ENCODE measurements at places on chromosomes 13 and 19.

- peak; percentile 92 for DNase-seq
Measured at GRCh38 chr19:18464646-18465045, 26.7 kb upstream of the ISYNA1 start.

DNA sequence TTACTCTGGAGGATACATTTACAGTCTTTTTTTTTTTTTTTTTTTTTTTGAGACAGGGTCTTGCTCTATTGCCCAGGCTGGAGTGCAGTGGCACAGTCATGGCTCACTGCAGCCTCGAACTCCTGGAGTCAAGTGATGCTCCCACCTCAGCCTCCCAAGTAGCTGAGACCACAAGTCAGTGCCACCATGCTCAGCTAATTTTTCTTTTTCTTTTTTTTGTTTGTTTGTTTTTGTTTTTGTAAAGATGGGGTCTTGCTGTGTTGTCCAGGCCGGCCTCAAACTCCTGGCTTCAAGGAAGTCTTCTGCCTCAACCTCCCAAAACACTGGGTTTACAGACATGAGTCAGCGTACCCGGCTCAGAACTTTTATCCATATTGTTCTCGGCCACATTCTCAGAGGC is 64.5 kb downstream of the INSR start:
- DNase-seq: no peak

GRCh38 chr13:41259875-41260501 is 3.4 kb downstream of the MTRF1 start:
- DNase-seq: no peak

GRCh38 chr19:7010722-7011593 is 10.3 kb downstream of the MBD3L2B start:
- no peak for DNase-seq

DNA sequence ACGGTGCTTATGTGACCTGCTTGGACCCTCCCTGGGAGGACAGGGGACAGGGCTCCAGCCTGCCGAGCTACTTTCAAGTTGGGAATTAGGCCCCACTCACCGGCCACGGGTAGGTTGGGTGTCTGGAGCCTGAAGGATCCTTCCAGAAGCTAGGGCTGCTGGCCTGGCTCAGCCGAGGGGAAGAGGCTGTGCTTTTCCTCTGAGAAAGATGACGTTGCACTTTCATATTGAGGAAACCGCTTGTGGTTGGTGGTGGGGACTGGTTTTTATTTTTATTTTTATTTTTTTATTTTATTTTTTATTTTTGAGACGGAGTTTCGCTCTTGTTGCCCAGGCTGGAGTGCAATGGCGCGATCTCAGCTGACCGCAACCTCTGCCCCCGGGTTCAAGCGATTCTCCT is at the start of gene TMEM150B:
Gene TMEM150B, minus strand, starts transcription at position 170 of the 400 bp plus-strand sequence. CDS start 4,305 bp downstream, outside the sequence.
- DNase-seq: peak; percentile 2

DNA sequence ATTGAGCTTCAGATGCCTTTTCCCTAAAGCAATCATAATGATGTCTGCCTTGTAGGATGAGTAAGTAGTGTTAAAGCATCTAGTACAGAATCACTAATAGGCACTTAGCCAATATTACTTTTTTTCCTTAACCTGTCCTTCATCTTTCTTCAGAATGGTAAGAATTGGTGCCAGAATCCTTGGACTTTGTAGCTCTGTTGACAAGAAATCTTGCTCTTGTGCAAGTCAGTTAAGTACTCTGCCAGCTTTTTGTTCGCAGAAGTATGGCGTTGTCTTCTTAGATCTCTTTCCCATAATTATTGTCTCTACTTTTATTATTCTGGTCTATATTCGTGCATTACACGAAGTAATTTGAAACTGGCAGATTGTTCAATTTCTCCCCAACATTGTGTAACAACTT is 554.5 kb downstream of the PCDH9 start:
- no peak for DNase-seq

DNA sequence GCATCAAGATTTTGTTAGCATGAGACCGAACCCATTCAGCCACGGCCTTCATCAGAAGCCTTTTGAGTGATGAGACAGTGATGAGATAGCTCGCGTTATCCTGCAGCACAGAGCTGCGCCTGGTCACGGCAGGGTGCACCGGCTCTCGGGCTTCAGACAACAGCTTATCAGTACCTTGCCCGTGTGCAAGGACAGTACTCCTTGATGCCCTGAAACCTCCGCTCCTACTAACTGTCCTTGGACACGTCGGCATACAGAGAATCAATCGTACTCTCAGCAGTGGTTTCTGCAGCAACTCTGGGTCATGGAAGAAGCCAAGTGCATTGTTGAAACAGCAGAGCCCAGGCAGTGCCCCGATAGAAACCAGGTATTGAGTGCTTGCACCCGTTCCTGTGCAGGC is 40.7 kb downstream of the IRS2 start:
- DNase-seq: no peak

- DNase-seq: peak; percentile 69
Measured at GRCh38 chr19:44643605-44644401, at the start of gene PVR. Gene PVR (plus strand): TSS chr19:44643910. CDS start chr19:44644097, 187 bp downstream.

GRCh38 chr13:73599232-73600128 is 534.7 kb downstream of the KLF12 start:
- no peak for DNase-seq

DNA sequence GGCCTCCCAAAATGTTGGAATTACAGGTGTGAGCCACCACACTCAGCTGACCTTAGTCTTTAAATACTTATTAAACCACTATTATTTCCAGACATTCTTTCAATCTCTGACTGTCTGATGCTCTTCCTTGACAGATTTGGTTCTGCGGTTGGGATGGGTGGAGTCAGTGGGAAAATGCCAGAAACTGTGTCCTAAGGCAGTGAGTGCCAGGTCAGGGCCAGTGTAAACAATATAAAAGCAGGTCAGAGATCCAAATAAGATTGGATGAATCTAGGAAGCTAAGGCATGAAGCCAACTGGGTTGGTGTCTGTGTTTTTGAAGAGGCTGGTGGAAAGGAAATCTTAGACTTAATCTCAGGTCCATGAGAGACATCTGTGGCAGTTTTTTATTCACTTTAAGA is 74.7 kb downstream of the KLF5 start:
- no peak for DNase-seq

GRCh38 chr13:42992764-42993122 is 702 bp upstream of the EPSTI1 start:
- DNase-seq: no peak

- DNase-seq: no peak
Measured at GRCh38 chr19:6275170-6275744, 4.5 kb downstream of the MLLT1 start.

- no peak for DNase-seq
Measured at GRCh38 chr13:26996965-26997752, 174.5 kb downstream of the USP12 start.

DNA sequence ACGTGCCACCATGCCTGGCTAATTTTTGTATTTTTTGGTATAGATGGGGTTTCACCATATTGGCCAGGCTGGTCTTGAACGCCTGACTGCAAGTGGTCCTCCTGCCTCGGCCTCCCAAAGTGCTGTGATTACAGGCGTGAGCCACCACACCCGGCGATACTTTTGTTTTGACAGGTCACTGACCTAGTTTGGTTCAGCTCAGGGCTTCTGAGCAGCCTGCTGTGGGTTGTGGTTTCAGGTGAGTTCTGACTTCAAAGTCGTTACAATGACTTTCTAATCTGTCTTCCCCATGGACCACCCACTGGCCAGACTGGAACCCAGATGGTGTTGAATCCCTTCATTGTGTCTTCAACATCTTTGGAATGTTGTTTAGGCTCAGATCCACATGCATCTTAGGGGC is 73.8 kb downstream of the TRPM4 start:
- DNase-seq: no peak

DNA sequence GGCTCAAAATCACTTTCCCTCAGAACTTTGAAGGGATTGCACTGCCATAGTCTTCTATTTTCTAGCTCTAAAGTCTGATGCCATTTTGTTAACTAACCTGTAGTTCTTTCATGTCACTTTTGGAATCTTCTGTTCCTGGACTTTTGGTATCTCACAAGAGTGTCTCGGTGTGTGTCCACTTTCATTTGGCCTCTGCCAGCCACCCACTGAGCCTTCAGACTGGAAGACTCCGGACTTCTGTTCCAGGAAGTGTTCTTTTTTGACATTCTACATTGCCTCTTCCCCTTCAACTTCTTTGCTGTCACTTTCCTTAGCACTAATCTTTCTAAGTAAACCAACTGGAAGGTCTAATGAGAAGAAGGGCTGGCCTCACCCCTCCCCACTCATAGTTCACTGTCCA is 25.0 kb upstream of the LAMP1 start:
- DNase-seq: no peak

GRCh38 chr13:110616103-110617101 is 1.1 kb downstream of the NAXD start:
- no peak for DNase-seq

DNA sequence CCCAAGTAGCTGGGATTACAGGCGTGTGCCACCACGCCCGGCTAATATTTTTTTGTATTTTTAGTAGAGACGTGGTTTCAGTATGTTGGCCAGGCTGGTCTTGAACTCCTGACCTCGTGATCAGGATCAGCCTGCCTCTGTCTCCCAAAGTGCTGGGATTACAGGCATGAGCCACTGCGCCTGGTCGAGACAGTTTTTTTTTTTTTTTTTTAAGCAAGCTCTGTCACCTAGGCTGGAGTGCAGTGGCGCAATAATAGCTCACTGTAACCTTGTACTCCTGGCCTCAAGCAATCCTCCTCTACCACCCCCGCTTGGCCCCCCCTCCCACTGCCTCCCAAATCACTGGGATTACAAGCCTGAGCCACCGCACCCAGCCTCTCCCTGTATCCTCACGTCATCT is 6.4 kb upstream of the MAP2K7 start:
- DNase-seq: no peak

- DNase-seq: no peak
Measured at GRCh38 chr13:94827566-94827965, 115.2 kb upstream of the SOX21 start.

DNA sequence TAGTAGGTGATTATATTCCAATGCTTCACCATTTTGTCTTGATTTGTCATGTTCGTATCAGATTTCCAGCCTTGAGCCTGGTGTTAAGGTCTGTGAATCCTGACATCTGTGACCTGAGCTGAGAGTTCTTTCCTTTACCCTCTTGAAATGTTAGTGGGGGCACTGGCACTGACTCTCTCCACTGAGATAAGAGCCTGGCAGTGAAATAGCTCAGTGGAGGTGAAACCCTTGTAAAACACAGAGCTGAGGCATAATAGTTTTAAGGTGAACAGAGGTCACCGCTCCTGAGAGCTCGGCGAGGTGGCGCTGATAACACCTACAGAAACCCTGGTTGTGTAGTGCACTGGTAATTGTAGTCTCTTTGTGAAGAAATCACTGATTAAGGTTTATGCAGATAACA is 748.2 kb downstream of the DIAPH3 start:
- DNase-seq: no peak

DNA sequence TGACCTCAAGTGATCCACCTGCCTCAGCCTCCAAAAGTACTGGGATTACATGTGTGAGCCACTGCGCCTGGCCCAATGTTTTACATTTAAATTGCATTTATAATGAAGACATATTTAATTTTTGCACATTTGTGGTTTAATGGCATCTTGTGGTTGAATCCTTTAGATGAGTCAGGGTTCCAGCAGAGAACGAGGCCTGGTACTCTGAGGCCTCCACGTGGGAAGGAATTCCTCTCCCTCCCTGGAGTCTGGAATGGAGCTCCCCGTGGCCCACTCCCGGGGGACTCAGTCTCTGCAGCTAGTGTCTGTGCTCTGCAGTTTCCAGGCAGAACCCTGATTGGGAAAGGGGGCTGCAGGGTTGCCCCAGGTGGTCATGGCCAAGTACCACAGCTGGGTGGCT is 24.2 kb downstream of the ZFR2 start:
- DNase-seq: no peak

DNA sequence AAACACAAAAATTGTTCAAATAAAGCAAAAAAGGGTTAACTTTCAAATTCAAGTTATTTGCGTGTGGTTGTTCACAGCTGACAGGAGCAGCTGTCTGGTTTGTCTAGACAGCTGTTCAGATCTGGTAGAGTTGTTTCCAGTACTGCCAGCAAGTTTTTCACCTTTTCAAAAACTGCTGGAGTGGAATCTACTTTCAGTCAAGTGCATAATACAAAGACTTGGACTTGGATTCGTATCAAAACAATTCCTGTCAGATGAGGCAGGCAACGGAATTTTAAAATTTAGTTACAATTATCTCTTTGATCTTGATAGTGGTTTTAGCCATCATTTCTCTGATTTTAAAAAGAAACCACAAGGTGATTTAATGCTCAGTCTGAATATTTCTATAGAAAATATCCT is 51.7 kb upstream of the EEF1AKMT1 start:
- DNase-seq: no peak

- no peak for DNase-seq
Measured at GRCh38 chr19:46196410-46197124, 33.0 kb upstream of the IGFL1 start.

- DNase-seq: peak; percentile 43
Measured at GRCh38 chr13:49584771-49585182, 581 bp downstream of the RCBTB1 start.

- peak; percentile 20 for DNase-seq
Measured at GRCh38 chr19:20422216-20423205, 143.1 kb downstream of the ZNF737 start.

DNA sequence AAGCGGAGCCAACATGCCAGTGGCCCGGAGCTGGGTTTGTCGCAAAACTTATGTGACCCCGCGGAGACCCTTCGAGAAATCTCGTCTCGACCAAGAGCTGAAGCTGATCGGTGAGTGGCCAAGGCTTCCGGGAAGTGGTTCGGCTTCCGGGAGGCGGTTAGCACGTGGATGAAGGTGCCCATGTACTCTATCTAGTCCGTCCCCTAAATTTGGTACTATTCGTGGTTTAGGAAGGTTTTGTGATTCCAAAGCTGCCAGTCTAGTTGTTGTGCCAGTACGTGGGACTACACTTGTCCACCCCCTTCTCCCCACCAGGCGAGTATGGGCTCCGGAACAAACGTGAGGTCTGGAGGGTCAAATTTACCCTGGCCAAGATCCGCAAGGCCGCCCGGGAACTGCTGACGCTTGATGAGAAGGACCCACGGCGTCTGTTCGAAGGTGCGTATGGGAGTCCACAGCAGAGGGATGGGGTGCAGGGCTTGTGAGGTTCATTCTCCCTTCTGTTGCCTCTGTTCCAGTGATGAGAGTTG is 579 bp downstream of the RPS9 start:
- DNase-seq: no peak

DNA sequence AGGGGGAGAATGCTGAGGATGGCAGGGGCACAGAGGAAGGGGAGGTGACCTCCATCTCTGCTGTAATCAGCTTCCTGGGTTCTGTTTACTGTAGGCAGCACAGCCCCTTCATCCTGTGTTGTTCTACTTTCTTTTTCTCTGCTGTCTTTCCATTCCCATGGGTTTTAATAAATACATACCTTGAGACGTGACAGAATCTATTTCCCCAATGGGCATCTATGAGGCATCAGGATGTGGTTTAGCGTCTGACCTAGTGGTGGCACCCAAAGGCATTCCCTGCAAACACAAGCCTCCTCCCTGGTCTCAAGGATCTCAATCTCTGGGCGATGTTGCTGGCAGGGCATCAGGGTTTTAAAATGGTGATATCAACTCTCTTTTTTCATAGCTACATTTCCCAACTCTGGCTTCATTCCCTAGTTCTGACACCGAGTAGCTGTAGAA is 60.8 kb downstream of the ALOX5AP start:
- DNase-seq: no peak

GRCh38 chr13:70960841-70961443 is 852.7 kb upstream of the KLHL1 start:
- peak; percentile 54 for DNase-seq

- DNase-seq: no peak
Measured at GRCh38 chr13:36533806-36534205, 101.5 kb downstream of the CCNA1 start.

- no peak for DNase-seq
Measured at GRCh38 chr13:80030491-80030890, 310.4 kb downstream of the SPRY2 start.

- DNase-seq: no peak
Measured at GRCh38 chr19:31301306-31301980, 47.8 kb downstream of the TSHZ3 start.

GRCh38 chr13:74931698-74932433 is 550.1 kb downstream of the TBC1D4 start:
- DNase-seq: no peak

Data from midbrain (tissue), 1 donor.